ENCODE measurements at places on chromosomes 7 and 10. TPM values are rescaled to one million over a fixed set of nuclear protein-coding genes. Genes with fewer than 3 reads are reported as not detected.

- H3K4me1 ChIP-seq: no peaks in the 10 kb centered on the region
- H3K27me3 ChIP-seq: no peaks in the 10 kb centered on the region
- no peaks in the 10 kb centered on the region for H3K36me3 ChIP-seq
- H3K4me3 ChIP-seq: no peak overlapping the region
- DNase-seq: no peak
Observed at GRCh38 chr10:12164085-12164484, 31.6 kb downstream of the NUDT5 start.

EBLN1 gene
- not detected for polyA plus RNA-seq

GRCh38 chr10:3472287-3473051, 299.9 kb upstream of the PITRM1 start:
- peak overlapping the region; percentile 1 for H3K27ac ChIP-seq
- peaks cover 2% of the 10 kb centered on the region for H3K4me1 ChIP-seq
- H3K27me3 ChIP-seq: no peaks in the 10 kb centered on the region
- no peak overlapping the region for H3K4me3 ChIP-seq

DNA sequence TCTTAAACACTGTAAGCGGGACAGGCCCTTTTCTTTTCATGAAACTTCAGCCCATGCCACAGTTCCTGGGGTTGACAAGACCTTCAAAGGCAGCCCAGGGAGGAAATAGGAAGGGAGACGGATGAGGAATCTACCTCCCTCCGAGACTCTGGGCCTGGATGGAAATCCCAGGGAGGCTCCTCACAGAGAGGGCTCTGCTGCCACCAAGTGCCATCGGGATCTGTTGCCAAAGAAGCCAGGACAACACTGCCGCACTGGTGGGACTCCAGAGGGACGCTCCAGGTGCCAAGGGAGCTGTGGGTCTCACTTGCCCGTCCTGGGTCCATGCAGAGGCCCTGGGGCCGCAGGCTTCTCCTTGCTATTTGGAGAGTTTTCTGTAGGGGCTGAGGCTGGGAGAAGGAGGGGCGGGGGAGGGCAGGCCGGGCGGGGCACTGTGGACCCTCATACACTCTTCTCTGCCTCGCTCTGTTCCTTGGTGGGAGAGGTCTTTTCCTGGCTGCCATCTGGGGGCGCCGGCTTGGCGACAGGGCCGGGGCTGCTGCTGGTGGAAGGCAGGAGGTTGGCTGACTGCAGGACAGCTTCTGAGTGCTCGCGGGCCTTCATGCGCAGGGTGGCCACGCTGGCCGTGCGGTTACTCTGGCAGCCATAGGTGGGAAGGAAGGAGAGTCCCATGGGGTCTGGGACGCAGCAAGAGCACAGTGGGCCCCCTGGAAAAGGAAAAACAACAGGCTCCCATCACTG, 30.0 kb downstream of the DRGX start:
- H3K4me3 ChIP-seq: no peak overlapping the region
- no peaks in the 10 kb centered on the region for H3K4me1 ChIP-seq
- no peaks in the 10 kb centered on the region for H3K27me3 ChIP-seq
- no peaks in the 10 kb centered on the region for H3K36me3 ChIP-seq
- no peak for DNase-seq

- no peak for DNase-seq
- H3K4me3 ChIP-seq: no peak overlapping the region
- no peak overlapping the region for H3K27ac ChIP-seq
- no peaks in the 10 kb centered on the region for H3K4me1 ChIP-seq
Observed at GRCh38 chr10:131644289-131644688, 256.5 kb upstream of the PPP2R2D start.

NEURL1 gene
- polyA plus RNA-seq: 69.9 TPM

DNA sequence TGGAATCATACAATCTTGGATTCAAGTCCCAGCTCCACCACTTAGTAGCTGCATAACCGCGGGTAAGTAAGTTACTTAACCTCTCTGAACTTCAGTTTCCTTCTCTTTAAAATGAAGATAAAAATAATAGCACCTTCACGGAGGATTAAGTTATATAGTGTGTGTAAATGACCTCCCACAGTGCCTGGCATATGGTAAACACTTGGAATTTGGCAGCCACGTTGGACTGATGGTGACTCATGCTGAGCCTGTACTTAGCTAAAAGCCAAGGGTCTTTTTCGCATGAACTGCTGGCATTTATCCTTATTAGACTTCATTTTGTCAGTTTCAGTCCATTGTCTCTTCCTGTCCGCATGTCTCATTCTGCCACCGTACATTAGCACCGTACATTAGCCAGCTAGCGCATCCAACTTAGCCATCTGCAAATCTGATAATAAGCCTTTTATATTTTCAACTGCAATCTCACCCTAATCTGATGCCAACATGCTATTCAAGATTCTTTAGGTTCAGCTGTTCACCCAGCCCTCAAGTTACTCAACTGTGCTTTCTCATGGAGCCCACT, 11.2 kb downstream of the SLC13A4 start:
- H3K27me3 ChIP-seq: no peaks in the 10 kb centered on the region
- no peaks in the 10 kb centered on the region for H3K4me1 ChIP-seq
- no peaks in the 10 kb centered on the region for H3K36me3 ChIP-seq
- no peak for DNase-seq
- no peak overlapping the region for H3K4me3 ChIP-seq
- no peak overlapping the region for H3K27ac ChIP-seq

CHST15 gene
- 4.8 TPM for polyA plus RNA-seq

- no peak overlapping the region for H3K4me3 ChIP-seq
- peaks cover 8% of the 10 kb centered on the region for H3K4me1 ChIP-seq
Observed at GRCh38 chr10:6353526-6353925, 150.8 kb downstream of the PFKFB3 start.

Data from pancreas (tissue), 10 donors.